Putamen (tissue), 1 donor: ENCODE measurements at places on chromosomes 12 and 14.

DNA sequence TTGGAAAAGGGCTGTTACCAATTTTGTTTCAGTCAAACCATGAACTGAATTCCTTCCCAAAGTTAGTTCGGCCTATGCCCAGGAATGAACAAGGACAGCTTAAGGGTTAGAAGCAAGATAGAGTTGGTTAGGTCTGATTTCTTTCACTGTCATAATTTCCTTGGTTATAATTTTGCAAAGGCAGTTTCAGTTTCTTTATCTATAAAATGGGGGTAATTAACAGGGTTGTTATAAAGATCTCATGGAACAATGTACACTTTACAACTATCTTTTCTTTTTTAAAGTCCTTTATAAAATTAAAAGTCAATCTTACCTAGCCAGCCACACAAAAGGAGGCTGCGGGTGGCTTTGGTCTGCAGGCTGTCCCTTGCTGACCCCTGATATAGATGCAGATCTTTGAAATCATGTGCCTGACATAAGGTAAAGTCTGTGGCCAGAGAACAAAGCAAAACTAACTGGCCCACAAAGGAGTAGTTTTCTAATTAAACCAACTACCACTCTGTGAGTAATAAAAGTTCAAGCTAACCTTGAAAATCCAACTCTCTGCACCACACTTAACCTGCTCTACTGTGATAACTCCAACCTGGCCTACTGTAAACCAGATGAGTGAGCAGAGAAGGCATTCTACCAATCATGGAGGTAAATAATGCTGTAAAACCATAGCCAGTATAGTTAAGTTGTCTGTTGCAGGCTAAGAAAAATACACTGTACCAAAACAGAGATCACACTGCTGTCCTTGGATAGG, 49.5 kb downstream of the SLC38A1 start:
- DNase-seq: no peak

DNA sequence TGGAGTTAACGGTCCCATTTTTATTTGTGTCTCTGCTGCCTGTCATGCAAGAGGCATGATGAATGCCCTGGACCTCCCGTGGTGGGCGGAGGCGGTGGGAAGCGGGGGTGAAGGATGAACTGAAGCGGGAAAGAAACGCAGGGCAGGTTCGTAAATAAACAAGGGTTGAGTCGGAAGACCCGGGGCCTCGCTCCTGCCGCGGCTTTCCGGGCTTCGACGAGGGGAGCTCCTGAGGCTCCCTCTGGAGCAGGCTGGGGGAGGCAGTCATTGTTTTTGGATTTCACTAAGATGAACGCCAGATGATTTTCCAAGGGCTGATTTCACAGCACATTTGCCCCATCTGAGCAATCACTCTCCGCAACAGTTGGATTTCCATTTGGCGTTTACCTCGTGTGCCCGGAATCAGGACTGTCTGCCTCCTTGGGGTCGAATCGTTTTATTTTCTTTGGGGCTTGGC, 130.2 kb downstream of the SLC38A6 start:
- no peak for DNase-seq

DNA sequence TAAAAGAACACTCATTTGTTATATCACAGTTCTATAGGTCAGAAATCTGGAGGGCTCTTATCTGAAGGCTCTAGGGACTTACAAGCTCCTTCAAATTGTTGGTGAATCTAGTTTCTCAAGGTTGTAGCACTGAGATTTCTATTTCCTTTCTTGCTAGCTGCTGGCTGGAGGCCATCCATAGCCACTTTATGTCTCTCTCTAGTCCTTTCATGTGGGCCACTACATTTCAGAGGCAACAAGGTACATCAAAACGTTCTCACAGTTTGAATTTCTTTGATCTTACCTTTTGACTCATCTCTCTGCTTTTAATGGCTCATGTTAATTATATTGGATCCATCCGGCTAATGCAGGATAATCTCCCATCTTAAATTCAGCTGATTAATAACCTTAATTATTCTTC, 286.8 kb downstream of the DIO2 start:
- no peak for DNase-seq

DNA sequence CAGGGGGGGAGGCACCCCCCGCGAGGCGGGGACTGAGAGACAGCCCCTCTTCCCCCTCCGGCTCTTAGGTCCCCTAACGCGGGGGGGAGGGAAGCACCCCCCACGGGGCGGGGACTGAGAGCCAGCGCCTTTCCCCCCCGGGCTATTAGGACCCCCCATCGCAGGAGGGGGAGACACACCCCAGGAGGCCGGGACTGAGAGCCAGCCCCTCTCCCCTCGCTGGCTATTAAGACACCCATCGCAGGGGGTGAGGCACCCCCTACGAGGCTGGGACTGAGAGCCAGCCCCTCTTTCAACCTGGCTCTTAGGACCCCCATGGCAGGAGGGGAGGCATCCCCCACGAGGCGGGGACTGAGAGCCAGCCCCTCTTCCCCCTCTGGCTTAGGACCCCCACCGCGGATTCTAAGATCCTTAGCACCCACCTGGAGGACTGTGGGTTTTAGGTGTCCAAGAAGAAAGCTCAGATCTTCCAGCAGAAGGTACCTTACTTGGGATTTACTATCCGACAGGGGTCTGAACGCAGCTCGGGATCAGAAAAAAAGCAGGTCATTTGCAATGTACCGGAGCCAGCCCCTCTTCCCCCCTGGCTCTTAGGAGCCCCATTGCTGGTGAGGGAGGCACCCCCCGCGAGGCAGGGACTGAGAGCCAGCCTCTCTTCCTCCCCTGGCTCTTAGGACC, 197.8 kb upstream of the PZP start:
- DNase-seq: no peak

DNA sequence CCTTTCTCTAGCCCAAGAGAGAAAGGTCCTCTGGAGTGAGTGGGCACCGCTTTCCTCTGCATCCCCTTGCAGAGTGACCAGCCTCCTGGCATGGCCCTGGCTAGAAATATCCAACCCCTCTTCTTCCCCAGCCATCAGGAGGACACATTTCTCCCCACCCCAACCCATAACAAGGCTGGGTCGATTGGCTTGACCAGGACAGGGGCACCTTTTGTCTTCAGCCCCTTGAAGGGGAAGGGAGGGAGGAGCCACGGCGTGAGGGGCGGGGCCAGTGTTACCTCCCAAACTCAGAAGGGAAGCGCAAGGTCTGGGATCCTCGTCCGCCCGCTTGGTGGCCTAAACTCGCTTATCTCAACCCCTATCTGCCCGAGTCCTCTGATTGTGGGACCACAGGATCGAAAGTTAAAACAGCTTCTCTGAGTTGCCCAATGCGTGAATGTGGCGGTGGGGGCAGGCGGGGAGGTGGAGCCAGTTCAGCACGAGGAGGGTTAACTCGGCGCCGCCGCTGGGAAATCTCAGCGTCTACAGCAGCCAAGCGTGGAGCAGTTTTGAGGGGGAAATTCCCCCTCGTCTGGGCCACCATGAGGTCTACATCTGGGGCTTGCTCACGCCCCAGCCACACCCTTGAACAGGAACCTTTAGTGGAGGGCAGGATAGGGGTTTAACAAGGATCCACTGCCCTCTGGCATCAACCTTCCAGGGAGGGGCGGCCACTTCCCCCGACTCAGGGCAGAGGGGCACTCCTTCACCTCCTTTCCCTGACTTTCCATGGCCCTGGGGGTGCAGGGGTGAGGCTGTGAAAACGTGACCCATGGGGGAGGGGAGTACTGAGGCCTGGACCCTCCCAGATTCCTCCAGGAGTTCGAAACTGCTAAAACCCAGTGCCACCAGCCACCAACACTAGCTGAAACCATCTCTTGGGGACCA, 795 bp downstream of the STAT6 start:
- no peak for DNase-seq

GRCh38 chr12:120072472-120073249, 43.9 kb downstream of the RAB35 start:
- no peak for DNase-seq

- DNase-seq: no peak
Observed at GRCh38 chr14:68466491-68466977, 326.3 kb downstream of the ZFP36L1 start.

DNA sequence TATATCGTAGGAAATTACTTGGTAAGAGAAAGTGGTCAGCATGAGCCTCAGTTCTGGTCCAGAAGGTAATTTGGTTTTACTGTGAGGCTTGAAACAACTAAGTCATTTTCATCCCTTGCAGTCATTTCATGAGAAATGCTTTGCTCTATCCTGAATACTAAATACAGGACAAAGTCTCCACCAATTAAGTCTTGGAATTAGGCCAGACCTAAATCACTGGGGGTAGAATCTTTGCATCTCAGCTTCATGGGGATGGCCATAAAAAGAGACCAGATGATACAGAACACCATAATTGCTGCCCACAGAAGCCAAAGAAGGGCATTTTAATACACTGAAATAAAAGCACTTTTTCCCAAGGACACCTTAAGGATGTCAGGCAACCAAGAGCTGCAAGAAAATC, 277.9 kb upstream of the DCN start:
- DNase-seq: no peak

DNA sequence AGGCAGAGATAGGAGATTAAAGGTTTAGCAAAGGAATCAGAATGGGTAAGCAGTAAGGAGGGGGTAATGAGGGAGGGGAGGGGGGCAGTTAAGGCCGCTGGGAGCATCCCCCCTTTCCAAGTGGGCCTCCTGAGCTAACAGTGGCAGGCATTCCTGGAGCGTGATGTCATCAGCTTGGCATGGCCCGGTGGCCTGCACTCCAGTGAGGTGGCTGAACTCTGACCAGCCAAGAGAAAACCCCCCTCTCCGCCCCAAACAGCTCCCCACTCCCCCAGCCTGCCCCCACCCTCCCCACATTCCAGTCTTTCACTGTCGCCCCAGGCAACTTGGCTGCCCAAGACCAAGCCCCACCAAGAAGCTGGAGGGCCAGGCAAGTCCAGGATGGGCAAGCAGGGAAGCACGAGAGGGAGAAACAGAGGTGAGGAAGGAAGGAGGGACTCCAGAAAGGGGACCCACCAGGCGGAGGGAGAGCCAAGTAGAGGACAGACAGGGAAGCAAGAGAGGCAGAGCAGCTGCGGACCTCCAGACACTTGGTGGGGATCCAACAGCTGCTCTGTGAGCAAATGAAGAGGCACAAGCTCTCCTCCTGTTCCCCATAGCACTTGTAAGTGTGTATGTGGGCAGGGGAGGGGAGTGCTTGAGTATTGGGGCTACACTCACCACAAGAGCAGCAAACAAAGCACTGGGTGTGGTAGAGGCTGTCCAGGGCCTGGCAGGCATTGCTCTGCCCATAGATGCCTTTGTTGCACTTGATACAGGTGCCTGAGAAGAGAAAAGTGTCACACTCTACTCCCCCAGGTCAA, 4.5 kb downstream of the AJUBA start:
- DNase-seq: no peak

DNA sequence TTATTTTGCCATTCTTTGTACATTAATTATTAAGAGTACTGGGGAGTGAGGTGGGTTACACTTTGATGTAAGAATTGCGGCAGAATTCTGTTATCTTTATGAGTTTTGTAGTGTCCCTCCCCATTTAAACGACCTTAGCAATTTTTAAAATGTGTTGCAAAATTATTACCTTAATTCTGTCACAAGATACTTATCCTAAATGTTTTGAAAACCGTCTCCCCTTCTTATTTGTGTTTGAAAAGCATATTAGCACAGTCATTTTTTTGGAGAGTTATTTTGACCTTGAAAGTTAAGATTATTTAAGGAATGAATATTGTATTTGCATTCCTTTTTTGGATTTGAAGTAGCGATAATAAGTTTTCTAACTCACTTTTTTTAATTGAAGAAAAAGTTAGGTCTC, 2.2 kb downstream of the ARHGAP5 start:
- DNase-seq: no peak

GRCh38 chr12:56118688-56119357, 757 bp downstream of the ZC3H10 start:
- DNase-seq: no peak
